SK-N-DZ (cell line): ENCODE measurements at places on chromosomes 12 and 14.

GRCh38 chr12:49696723-49697122 lies 10.5 kb downstream of the FMNL3 start:
- DNase-seq = no peak

DNA sequence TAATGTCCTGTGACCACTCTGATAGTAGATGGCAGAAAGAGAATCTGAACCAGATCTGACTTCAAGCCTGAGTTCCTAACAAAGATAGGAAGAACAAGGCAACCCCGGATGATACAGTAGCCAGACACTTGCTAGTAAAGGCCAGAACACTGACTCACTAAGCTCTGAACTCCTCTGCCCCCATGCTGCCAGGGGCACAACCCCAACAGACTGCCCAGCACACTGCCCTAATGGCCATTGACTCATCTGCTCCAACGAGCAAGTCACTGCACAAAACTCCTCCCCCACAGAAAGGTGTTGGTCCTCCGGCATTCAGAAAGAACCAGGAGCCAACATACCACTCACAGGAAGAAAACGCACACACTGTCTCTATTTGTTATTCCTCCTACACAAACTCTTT lies 179.6 kb upstream of the NUDT4 start:
- DNase-seq = no peak

DNA sequence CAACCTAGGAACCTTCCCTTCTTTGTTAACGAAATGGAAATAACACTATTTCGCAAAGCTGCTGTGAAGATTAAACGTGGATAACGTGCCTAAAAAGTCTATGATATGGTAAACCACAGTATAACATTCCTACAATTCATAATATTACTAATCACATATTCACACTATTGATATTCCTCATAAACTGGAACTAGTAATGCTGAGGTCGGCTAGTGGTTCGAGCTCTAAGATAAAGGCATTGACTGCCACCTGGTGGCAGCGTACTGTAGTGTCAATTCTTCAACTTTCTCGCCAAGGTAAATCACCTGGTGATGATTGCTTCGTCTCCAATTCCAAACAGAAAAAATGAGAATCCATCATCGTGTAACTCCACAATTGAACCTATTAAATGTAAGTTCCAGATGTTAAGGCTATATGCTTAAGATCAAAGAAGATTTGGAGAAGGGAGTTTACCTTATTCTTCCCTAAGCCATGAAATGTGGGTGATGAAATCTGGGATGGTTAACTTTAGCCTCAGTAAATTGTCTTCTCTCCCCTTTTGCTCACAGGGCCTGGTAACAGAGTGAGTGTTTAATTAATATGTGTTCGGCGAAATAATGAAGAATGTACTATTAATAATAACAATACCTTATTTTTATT lies 197.5 kb upstream of the TMEM132C start:
- DNase-seq = peak; percentile 78

GRCh38 chr12:43288671-43289425 lies 263.2 kb downstream of the ADAMTS20 start:
- no peak for DNase-seq

- DNase-seq = no peak
These were observed 98.0 kb downstream of the PPP2R5C start for GRCh38 chr14:101859538-101859902.

DNA sequence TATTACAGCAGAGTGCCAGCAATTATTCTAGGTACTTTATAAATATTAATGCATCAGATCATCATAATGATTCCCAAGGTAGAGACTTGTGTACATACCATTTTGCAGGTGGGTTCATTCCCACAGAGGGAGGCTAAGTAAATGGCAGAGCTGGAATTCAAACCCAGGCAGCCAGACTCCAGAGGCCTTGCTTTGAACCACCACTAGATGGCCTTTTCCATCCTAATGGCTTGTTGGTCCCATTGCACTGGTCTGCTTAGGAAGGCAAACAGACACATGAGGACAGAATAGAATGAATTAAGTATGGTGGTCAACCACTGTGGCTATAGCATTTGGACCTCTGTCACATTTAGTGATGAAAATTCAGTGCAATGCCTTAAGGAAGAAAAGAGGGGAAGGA lies 158.7 kb downstream of the METTL25 start:
- DNase-seq = peak; percentile 12

DNA sequence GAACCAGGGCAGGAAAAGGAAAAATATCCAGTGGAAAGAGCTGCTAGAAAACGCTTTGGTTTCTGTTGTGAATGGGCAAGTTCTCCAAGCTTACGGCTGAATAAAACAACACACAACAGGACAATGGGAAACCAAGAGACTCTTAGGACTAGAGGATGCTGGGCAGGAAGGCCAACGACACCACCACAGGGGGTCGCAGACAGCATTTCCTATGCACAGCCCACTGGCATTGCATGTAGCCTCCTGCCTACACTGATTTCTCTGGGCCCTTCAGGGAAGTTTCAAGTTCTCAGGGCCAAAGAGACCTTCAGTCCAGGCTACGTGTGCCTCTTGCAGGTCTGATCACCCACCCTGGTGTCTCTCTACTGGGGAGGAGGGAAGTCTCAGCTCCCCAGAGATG lies 108.0 kb downstream of the RIMBP2 start:
- no peak for DNase-seq

DNA sequence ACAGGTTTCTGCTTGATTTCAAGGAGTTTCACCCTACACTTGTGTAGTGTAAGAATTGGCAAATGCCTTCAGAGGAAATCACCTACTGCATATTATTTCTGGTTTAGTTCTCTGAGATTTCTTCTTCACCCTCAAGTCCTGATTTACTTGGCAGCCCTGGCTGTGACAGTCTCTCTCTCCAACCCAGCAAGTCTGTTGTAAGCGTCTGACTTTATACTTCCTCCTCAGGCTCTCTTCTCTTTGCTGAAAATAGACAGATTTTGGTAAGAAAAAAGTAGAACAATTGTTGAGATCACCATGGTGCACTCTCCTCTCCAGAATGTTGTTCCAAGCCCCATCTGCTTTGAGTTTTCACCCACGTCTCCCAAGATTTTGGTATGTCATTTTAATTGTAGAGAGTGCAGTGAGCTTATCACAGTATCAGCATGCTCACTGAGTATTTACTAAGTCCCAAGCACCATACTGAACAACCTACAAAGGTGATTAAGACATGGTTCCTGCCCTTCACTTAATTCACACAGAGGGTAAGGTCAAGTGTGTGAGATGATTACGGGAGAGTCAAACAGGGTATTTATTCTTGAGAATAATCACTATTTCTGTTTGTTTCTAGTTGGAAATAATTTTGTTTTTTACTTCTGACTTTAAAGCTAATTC lies 148.7 kb downstream of the MDGA2 start:
- no peak for DNase-seq

GRCh38 chr12:80192087-80192486 lies 92.8 kb downstream of the OTOGL start:
- DNase-seq = no peak

GRCh38 chr12:10147714-10148403 lies 17.9 kb upstream of the CLEC7A start:
- no peak for DNase-seq

DNA sequence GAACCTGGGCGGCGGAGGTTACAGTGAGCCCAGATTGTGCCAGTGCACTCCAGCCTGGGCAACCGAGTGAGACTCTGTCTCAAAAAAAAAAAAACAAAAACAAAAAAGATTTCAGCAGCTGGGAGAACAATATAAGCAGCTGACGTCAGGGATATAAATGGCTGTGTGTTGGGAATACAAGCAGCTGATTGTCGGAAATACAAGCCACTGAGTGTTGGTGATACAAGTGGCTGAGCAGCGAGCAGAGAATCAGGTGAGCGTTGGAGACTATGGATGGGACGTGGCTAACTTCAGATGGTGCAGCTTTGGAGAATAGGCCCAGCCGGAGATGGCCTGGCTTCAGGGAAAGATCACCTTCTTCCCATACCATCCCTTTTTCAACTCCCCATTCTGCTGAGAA lies 32.0 kb downstream of the PSEN1 start:
- no peak for DNase-seq

GRCh38 chr14:74613211-74613914 lies 1.3 kb upstream of the LTBP2 start:
- no peak for DNase-seq

GRCh38 chr12:26266881-26267280 lies 71.5 kb downstream of the SSPN start:
- no peak for DNase-seq

DNA sequence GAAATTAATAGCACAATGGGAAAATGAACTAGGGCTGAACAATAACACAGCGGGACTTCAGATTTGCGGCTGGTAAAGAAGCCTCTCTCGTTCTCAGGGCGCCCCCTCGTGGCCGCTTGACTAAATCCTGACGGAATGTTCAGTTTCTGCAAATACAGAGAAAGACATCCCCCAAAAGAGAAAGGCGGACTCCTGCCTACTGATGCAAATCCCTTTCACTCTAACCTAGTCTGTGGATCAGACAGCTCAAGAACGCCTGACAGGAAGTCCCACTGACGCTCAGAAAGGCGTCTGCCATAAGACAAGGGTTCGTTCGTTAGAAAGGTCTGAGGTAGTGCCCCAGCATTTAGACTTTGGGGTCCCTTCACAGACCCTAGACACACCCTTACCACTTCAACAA lies 2.5 kb downstream of the NUAK1 start:
- peak; percentile 84 for DNase-seq

DNA sequence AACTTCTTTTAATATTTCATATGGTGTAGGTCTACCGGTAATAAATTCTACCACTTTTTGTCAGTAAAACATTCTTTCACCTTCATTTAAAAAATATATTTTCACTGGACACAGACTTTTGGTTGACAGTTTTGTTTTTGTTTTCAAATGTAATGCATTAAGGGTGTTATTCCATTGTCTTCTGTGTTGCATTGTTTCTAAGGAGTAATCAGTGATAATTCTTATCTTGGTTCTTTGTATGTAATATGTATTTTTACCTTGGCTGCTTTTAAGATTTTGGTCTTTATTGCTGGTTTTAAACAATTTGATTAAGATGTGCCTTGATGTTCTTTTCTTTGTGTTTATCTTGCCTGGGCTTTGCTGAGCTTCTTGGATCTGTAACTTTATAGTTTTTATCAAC lies 4.1 kb downstream of the MAP1LC3B2 start:
- no peak for DNase-seq

DNA sequence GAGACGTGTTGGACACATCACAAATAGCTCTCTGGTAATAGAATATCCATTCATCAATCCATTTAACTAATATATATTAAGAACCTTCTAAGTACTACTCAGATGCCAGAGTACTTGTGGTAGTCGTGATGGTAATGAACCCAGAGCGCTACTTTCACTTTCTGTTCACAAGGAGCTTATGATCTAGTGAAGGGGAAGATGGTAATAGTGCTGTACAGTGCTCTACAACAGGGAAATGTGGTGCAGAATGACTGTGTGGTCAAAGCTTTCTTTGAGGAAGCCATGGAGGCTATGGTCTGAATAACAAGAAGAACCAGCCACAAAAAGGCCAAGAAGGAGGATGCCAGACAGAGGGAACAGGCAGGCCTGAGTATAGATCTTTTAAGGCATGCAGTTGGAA lies 212.0 kb downstream of the PTPRO start:
- DNase-seq = no peak

GRCh38 chr12:100474617-100475016 lies 951 bp downstream of the NR1H4 start:
- DNase-seq = no peak

- peak; percentile 41 for DNase-seq
These were observed 1.1 kb upstream of the TM9SF1 start for GRCh38 chr14:24196071-24197055.

GRCh38 chr12:2650261-2651067 lies 144.3 kb upstream of the FKBP4 start:
- no peak for DNase-seq

DNA sequence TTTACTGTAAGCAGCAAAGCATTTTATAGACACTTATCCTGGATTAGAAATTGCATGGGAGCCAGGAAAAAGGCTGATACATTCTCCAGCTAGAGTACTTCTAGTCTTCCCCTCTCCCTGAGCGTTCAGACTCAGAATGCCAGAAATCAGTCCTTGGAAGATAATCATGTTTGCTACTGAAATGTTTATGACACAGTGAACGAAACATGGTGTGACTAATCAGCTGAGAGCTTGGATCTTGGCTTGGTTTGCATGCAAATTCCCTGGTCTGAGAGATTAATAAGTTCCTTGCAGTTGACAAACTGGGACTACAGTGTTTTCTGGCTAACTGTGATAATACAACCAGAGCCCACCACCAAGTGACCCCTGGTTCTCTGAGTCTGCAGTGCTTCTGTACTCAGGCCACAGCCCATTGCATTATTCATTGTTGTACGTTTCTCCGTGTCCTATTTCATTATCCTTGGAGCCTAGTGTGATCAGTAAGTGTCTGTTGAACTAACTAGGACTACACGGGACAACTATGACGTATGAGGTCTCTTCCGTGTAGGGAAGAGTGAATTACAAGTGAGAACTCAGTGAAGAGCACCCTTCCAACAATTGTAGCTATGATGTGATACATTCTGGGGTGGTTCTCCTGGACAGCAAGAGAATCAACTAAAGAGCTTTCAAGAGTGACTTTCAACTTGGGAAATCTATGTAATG lies 34.6 kb upstream of the EVL start:
- DNase-seq = no peak

DNA sequence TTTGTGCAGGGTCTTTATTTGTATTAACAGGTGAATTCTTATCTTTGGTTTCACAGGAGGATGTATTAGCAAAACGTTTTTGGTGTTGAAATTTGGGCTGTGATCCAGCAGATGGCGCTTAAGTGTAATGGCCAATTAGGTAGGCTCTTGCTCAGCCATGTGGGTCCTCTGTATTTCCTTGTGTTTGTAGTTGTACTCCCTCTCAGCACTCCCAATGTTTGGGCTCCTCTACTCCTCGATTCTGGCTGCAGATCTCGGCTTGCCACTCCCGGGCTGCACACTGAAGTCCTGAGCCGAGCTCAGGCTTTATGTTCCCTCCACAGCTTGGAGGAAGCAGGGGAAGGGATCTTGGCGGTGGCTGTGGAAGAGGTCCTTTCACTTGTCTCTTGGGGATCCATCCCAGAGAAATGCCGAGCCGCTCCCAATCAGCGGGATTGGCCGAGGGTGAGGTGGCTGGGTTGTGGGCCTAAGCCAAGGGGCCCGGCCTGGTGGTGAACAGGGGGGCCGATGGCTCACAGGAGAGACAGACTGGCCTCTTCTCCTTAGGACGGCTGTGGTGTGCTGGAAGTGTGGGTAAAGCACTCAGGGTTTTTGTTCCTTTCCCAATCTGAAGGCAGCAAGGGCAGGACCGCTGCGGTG lies 133.7 kb downstream of the AEBP2 start:
- peak; percentile 80 for DNase-seq

GRCh38 chr14:101137234-101137633 lies 233.7 kb upstream of the RTL1 start:
- DNase-seq = no peak

DNA sequence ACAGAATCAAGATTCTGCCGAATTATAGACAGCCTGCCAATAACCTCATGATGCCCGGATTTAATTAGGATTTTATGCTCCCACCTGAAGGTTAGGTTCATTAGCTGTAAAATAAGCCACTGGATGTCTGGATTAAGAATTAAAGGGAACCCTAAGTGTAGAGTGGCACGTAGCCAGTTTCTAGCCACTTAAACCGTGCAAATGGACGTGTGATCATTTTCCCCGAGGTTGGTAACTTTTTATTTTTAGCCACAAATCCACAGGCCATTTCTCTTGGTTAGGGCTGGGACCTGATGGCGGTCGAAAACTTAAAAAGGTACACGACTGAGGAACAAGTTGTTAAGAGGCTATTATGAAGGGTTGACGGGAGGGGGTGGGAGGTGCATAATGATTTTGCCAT lies 127.3 kb upstream of the TMPO start:
- DNase-seq = no peak
